Transverse colon (tissue), 4 donors: ENCODE measurements at places on chromosomes 2 and 18.

- no peaks in the 10 kb centered on the region for H3K27me3 ChIP-seq
- H3K27ac ChIP-seq, result no peak overlapping the region
- DNase-seq, result no peak
- H3K4me3 ChIP-seq, result no peak overlapping the region
- no peaks in the 10 kb centered on the region for H3K4me1 ChIP-seq
Measured at GRCh38 chr2:187915810-187916209, 361.6 kb upstream of the TFPI start.

DNA sequence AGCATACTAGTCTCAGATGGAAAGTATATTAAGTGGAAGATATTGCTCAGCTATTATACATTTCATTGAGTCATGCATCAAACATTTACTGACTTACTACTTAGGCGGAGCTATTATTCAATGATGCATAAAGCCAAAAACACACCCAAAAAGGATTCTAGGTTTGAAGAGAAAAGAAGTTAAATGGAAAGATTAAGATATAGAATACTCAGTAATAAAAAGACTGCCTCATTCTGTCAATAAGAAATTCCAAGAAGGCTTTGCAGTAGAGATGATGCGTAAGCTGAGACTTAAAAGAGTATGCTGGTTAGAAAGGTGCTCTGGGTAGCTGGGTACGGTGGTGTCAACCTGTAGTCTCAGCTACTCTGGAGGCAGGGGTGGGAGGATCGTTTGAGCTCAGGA is 27.6 kb downstream of the STK17B start:
- no peaks in the 10 kb centered on the region for H3K4me1 ChIP-seq
- no peak overlapping the region for H3K27ac ChIP-seq
- H3K27me3 ChIP-seq, result no peaks in the 10 kb centered on the region
- no peak overlapping the region for H3K4me3 ChIP-seq
- H3K36me3 ChIP-seq, result peaks cover 27% of the 10 kb centered on the region
- no peak for DNase-seq

DNA sequence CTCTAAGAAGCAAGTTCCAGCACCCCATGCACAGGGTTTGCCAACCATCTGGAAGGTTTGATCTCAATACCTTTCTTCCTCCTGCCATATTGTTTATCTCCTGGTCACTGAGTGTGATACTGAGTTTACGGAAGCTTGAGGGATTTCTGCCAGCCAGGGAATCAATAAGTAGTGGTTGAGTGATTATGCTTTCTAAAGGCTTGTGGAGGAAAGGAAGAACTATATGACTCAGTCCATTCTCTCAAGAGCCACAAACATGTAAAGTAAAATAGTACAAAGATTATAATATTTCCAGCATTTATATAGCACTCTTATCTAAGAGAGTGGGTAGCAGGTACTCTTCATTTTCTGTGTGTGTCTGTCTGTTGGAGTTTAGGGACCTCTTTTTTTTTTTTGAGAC is 49.2 kb downstream of the SLC4A3 start:
- peaks cover 9% of the 10 kb centered on the region for H3K27me3 ChIP-seq
- H3K4me1 ChIP-seq, result no peaks in the 10 kb centered on the region
- no peak overlapping the region for H3K27ac ChIP-seq
- no peak overlapping the region for H3K4me3 ChIP-seq

DNA sequence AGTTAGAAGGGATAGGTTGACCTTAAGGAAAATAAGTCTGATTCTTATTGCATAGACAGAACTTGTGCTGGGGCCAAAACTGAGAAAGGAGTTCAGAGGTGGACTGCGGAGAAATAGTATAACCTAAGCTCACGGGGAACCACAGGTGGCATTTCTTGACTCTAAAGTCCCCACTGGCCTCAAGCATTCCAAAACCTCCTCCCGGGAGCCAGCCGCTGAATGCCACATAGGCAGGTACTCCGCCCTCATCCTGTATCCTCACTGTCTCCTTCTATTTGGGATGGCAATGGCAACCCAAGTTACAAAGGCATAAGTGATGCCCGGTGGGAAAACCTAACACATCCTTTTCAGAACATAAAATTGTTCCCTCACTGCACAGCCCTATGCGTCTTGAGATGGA is 173.0 kb downstream of the SP3 start:
- no peaks in the 10 kb centered on the region for H3K27me3 ChIP-seq
- H3K4me3 ChIP-seq, result no peak overlapping the region
- no peaks in the 10 kb centered on the region for H3K36me3 ChIP-seq
- H3K4me1 ChIP-seq, result no peaks in the 10 kb centered on the region
- H3K27ac ChIP-seq, result no peak overlapping the region

- H3K36me3 ChIP-seq, result no peaks in the 10 kb centered on the region
- no peak overlapping the region for H3K4me3 ChIP-seq
- H3K27ac ChIP-seq, result no peak overlapping the region
- no peaks in the 10 kb centered on the region for H3K4me1 ChIP-seq
Measured at GRCh38 chr2:129673847-129674711, 305.4 kb upstream of the RAB6C start.
